COR-L47 (cell line): ENCODE measurements at places on chromosomes 7 and 10.

DNA sequence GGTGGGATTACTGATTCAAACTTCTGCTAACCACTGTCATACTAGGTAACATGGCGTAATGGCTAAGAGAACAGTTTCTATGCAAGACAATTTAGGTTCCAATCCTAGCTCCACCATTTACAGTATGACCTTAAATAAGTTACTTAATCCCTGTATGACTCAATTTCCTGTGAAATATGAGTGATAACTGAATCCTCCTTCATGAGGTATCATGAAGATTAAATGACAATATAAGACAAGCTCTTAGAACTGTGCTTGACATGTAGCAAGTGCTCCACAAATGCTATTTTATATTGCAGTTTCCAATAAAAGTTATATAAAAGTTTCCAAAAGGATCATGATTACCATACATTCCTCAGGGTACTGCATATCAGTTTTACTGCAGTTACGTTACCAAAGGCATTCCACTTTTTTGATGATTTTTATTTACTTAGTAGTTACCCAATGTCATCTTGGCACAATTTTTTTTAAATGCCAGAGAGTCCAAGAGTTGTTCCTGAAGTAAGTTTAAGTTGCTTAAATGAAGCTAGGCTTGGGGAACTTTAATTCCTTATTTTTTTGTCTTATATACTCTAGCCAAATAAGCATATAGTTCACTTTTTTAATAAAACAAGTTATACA lies 7.1 kb downstream of the DOCK4 start:
- DNase-seq: no peak

DNA sequence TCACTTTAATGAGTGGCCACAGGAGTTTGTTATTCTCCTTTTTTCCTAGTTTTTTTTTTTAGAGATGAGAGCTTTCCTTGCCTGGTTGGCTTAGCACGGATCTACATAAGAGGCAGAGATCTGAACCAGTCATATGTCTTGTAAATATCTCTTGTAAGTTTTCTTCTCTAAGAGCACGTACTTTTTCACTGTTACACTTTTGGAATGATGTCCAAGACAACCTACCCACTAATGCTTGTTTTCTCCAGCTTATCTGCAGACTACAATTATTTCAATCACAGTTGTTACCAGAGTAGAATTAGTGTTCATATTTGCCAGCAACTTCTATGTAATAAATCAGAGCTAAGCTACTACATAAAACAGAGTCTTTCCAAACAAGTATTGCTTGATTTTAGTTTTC lies 444.6 kb downstream of the KCNMA1 start:
- no peak for DNase-seq

DNA sequence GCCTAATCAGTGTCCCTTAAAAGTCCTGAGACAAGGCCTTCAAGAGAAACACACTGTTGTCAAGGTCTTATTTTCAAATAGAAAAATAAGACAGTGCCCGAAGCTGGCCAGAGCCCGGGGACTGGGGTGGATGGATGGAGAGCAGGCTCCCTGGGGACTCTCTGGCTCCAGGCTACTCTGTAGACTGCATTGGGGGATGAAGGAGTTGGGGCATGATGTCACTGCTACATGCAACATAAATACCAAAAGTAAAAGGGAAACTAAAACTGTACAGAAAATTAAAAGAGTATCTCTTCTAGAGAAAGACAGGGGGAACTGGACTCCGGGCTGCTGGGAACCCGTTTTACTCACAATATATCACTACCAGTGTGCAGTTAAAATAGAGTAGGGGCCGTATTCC lies 629.8 kb downstream of the KCNMA1 start:
- DNase-seq: no peak

DNA sequence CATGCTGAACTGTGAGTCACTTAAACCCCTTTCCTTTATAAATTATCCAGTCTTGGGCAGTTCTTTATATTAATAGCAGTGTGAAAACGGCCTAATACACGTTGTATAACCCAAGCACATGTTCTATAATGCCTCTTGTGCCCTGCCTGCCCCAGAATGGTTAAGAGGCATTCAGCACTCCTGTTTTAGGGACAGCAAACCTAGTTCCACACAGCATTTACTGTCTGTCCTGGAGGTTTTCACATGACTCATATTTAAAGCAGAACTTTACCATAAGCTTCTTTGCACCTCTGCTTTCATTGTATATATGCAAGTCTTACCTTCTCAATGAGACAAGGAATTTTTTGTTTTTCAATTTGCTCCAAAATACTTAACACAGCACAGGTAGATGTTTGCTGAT lies 144.8 kb downstream of the ICA1 start:
- no peak for DNase-seq

- DNase-seq: peak; percentile 1
Measured at GRCh38 chr7:79949778-79950177, 184.9 kb upstream of the GNAI1 start.

- DNase-seq: no peak
Measured at GRCh38 chr10:133441780-133442179, 12.0 kb upstream of the SCART1 start.

DNA sequence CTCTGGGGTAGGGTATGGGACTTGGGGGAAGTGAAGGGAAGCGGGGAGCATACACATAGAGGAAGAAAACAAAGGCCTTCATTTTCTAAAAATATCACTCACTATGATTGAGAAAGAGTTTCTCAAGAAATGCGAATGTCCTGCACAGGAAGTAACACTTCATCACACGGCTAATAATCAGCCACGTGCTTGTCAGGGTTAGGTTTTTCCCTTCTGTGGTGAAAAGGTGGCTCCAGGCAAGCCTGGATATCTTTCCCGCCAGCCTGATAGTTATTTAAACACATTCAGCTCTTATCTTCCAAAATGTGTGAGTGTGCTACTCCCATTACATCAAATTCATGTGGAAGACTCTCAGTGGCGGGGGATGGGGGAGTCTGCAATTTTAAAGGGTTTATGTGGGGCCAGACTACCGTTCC lies 166.4 kb upstream of the ADO start:
- DNase-seq: no peak

- DNase-seq: no peak
Measured at GRCh38 chr10:78928330-78928729, 140.4 kb upstream of the ZMIZ1 start.

DNA sequence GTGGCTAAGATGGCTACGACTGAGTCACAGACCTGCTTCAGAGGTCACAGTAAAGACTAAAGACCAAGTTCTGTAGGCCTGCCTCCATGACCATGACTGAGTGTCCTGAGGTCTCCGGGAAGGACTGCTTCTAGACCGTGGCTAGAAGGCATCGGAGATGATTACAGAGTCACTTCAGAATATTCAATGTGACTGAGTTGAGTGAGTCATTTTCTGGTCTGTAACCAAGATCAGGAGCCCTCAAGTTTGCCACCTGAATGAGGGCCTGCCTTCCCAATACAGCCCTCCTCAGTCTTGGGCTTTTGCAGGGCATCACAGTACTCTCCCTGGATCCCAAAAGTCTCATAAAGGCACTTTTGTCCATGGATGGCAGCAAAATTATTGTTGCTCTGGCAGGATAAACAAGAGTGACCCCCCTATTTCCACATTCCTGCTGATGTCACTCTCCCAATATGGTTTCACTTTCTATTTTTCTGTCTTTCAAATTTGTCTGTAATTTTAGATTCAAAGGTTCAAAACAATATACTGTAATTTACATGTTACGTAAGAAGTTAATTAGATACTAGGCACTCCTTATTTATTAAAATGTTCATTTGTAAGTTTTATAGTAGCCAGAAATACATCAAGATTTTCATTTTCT lies 47.7 kb upstream of the ZNF92 start:
- DNase-seq: no peak

DNA sequence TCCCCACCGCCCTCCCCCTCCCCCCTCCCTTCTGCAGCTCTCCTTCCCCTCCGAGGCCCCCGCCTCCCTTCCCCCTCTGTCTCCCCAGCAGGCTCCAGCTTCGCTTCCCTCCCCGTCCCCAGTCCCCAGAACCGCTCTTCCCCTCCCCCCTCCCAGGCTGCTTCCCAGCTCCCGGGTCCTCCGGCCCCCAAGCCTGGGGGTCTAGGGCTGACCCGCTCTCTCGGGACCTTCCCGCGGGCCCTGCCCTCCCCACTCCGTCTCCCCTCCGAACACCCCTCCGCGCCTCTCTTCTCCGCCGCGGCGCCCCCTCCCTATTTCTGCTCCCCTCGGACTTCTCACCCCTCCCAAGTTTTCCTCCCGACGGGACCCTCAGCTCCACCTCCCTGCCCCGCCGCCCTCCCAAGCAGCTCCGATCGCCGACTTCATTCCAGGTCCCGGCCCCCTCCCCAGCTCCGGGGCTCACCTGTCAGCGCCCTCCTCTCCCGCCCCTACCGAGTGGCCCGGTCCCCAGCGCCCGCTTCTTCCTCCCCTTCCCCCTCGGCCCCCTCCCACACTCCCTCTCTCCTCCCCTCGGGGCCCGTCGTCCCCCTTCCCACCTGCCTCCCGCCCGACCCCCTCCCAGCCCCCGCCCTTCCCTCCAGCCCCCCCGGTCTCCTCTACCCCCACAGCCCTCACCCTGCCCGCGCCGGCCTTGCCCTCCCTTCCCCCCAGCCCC lies 990 bp downstream of the ZNF467 start:
- peak; percentile 28 for DNase-seq

DNA sequence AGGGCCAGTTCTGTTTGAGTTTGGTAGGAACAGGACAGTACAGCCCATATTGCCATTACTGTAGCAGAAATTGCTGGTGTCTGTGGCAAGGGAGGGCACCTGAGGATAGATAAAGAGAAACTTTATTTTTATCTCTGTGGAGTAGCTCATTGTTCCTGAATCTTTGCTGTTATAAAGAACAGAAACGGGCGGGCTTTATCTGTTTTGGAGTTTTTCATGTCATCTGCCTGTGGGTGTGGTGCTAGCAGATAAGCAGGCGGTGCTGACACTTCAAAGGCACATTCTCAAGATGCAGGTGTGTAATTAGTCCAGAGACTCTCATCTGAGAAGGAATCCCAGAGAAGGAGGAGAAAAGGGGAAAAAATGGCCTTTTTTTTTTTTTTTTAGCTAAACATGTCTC lies 11.5 kb downstream of the ZNF273 start:
- no peak for DNase-seq

GRCh38 chr10:119693262-119693957 lies 32.4 kb upstream of the INPP5F start:
- no peak for DNase-seq

- DNase-seq: no peak
Measured at GRCh38 chr7:24705461-24705954, 51.8 kb downstream of the GSDME start.

DNA sequence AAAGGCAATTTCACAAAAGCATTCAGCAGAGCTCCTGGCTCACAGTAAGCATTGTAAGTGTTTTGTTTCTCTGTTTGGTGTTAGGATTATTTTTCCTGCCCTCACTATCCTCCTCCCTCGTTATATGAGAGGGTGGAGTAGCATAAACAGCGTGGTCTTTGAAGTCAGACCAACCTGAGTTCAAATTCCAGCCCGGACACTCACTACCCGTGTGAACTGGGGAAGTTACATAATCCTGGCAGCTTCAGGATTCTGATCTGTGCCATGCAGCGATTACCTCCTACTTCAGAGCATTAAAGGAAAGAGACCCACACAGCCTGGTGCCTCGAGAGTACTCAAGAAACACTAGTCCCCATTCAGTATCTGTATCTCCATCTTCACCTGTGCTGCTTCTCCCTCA lies 386.5 kb downstream of the INHBA start:
- DNase-seq: no peak
